Testis (tissue), 5 donors: ENCODE measurements at places on chromosomes 2 and 18. TPM values are rescaled to one million over a fixed set of nuclear protein-coding genes. Genes with fewer than 3 reads are reported as not detected.

Gene RND3
- total RNA-seq, result 8.0 TPM

DNA sequence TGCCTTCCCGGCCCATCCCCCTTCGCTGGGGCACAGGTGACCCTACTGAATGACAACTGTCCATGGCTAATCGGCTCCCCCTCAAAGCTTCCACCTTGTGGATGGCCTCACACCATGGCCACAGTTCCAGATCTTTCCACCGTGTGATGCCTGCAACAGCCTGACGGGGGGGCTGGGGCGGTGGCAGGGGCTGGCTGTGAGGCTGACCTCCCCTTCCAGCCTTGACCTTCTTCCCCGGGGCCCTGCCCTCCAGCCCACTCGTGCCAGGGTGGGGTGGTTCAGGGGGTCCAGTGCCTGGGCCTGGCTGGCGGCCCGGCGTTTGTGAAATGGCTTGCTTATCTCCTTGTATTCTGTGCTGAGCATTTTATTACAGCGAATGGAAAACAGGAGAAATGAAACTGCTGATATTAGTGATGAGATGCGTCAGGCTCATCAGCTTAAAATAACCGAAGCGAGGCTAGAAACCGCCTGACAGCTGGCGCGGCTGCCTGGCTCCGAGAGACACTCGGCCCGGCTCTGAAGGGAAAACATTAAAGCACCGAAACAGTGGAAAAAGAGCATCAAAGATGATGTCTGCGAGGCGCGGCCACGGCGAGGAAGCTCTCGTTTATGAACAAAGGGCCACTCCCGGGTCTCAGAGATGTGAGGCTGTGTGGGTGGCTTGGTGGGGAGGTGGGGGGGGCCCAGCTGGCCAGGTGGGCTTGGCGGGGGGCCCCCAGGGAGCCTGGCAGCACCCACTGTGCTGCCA, 916 bp upstream of the PDCD1 start:
- no peak overlapping the region for H3K4me3 ChIP-seq
- H3K27ac ChIP-seq, result peak overlapping the region; percentile 89
- H3K27me3 ChIP-seq, result no peaks in the 10 kb centered on the region

Gene IL1RL2
- total RNA-seq, result 0.24 TPM

Gene IL36G
- total RNA-seq, result 0.68 TPM

- DNase-seq, result no peak
- no peak overlapping the region for H3K27ac ChIP-seq
- no peaks in the 10 kb centered on the region for H3K4me1 ChIP-seq
These were observed 197.3 kb downstream of the SOX11 start for GRCh38 chr2:5889519-5889918.

- no peak overlapping the region for H3K27ac ChIP-seq
- no peaks in the 10 kb centered on the region for H3K27me3 ChIP-seq
- peak; percentile 64 for DNase-seq
- no peaks in the 10 kb centered on the region for H3K4me1 ChIP-seq
These were observed 563.1 kb upstream of the PIK3C3 start for GRCh38 chr18:41391616-41392595.

DNA sequence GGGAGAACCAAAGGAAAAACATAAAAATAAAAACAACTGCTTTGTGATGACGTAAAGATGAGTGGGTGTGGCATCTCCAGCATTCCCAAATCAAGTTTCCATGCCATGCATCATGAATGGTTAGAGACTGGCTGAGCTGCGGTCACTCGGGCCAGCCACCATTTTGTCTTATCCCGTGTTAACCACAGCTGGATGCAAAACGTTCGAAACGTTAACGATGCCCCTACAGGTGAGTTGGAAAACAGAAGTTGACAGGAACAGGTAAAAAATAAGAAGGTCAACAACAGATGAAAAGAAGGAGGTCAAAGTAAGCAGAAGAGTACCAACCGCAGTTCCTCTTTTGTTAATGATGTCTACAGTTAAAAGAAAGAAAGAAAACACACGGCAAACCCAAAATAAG, 411.1 kb downstream of the NRXN1 start:
- no peaks in the 10 kb centered on the region for H3K27me3 ChIP-seq
- H3K4me1 ChIP-seq, result no peaks in the 10 kb centered on the region
- no peaks in the 10 kb centered on the region for H3K36me3 ChIP-seq
- no peak overlapping the region for H3K4me3 ChIP-seq
- peak; percentile 15 for DNase-seq

GRCh38 chr2:235501673-235502031, 7.8 kb downstream of the AGAP1 start:
- H3K4me1 ChIP-seq, result peaks cover 4% of the 10 kb centered on the region
- DNase-seq, result no peak
- no peak overlapping the region for H3K27ac ChIP-seq

Gene GCG
- not detected for total RNA-seq

- H3K27ac ChIP-seq, result no peak overlapping the region
- H3K4me3 ChIP-seq, result no peak overlapping the region
- no peaks in the 10 kb centered on the region for H3K36me3 ChIP-seq
- no peaks in the 10 kb centered on the region for H3K27me3 ChIP-seq
- H3K4me1 ChIP-seq, result no peaks in the 10 kb centered on the region
These were observed 196.0 kb downstream of the ZEB2 start for GRCh38 chr2:144323946-144324345.

DNA sequence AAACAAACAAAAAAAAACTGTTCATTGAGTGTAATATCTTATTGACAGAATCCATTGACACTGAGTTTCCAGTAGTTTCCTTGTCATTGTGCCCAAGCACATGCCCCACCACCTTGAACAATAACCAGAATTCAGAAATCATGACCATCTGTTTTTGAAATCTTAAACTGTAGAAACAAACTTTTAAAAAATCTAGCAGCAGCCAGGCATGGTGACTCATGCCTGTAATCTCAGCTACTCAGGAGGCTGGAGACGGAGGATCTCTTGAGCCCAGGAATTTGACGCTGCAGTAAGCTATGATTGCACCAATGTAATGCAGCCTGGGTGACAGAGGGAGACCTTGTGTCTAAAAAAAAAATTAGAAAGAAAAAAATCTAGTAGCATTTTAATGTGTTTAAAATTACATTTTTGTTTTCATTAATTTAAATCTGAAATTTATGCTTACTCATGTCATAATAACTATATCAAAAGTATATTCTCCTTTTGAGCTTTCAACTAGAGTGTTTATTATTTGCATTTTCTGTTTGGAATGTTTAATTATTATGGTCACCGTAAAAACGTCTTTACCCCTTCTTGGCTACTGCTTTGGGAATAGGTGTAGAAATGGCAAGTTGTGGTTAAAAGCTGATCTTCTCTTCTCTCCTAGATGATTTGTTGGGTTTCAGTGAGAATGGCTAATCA, 25.2 kb upstream of the STON1 start:
- H3K4me1 ChIP-seq, result no peaks in the 10 kb centered on the region
- no peaks in the 10 kb centered on the region for H3K36me3 ChIP-seq
- H3K27ac ChIP-seq, result no peak overlapping the region
- no peaks in the 10 kb centered on the region for H3K27me3 ChIP-seq
- no peak overlapping the region for H3K4me3 ChIP-seq
- no peak for DNase-seq

Gene FAM237A
- total RNA-seq, result not detected

DNA sequence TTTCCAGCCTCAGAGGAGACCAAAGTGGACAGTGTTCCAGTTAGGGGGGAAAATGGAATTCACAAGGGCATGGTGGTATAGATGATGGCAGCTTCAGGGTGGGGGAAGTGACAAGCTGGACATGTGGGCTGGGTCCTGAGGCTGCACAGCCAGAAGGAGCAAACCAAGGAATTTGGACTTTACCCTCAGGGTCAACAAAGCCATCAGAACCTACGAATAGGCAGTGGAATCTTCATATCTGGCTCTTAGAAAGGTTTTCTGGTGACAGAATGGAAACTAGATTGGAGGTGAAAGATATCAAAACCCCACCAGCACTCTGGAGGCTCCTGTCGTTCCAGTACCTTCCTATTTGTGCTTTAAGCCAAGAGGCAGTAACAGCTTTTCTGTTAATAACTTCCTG, 127.1 kb downstream of the SETBP1 start:
- H3K4me1 ChIP-seq, result peaks cover 16% of the 10 kb centered on the region
- no peak for DNase-seq
- H3K36me3 ChIP-seq, result no peaks in the 10 kb centered on the region
- H3K27me3 ChIP-seq, result no peaks in the 10 kb centered on the region
- no peak overlapping the region for H3K4me3 ChIP-seq

- no peak overlapping the region for H3K27ac ChIP-seq
- H3K36me3 ChIP-seq, result no peaks in the 10 kb centered on the region
- no peak for DNase-seq
- H3K27me3 ChIP-seq, result no peaks in the 10 kb centered on the region
- H3K4me1 ChIP-seq, result no peaks in the 10 kb centered on the region
These were observed 169.3 kb downstream of the ANKRD30B start for GRCh38 chr18:14917311-14917710.

GRCh38 chr2:23399674-23400261, 14.8 kb downstream of the KLHL29 start:
- DNase-seq, result no peak
- H3K27ac ChIP-seq, result no peak overlapping the region
- no peaks in the 10 kb centered on the region for H3K36me3 ChIP-seq
- H3K4me3 ChIP-seq, result no peak overlapping the region

- H3K4me1 ChIP-seq, result peaks cover 22% of the 10 kb centered on the region
- H3K27me3 ChIP-seq, result no peaks in the 10 kb centered on the region
- no peaks in the 10 kb centered on the region for H3K36me3 ChIP-seq
- H3K27ac ChIP-seq, result no peak overlapping the region
- no peak overlapping the region for H3K4me3 ChIP-seq
These were observed 48.4 kb upstream of the STAM2 start for GRCh38 chr2:152223977-152224376.

DNA sequence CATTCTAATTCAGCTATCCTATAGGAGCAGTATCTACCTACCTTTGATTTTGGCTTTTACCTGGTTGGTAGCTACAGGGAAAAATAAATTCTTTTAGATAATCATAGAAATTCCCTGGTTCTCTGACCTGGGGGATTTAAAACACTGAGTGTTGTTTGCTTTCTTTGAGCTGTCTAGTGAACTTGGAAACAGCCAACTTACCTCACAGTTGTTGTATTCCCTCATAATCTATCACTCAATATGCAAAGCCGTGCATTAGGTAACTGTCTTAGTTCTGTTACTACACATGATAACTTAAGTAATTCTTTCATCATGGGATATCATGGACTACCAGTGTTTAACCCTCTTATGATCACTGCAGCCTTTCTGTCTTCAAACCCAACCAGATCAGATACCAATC, 127.8 kb downstream of the TTC27 start:
- H3K27ac ChIP-seq, result no peak overlapping the region
- H3K4me1 ChIP-seq, result peaks cover 7% of the 10 kb centered on the region
- DNase-seq, result no peak
- no peaks in the 10 kb centered on the region for H3K36me3 ChIP-seq
- H3K27me3 ChIP-seq, result no peaks in the 10 kb centered on the region
- no peak overlapping the region for H3K4me3 ChIP-seq

Gene PLCL1
- 2.1 TPM for total RNA-seq

DNA sequence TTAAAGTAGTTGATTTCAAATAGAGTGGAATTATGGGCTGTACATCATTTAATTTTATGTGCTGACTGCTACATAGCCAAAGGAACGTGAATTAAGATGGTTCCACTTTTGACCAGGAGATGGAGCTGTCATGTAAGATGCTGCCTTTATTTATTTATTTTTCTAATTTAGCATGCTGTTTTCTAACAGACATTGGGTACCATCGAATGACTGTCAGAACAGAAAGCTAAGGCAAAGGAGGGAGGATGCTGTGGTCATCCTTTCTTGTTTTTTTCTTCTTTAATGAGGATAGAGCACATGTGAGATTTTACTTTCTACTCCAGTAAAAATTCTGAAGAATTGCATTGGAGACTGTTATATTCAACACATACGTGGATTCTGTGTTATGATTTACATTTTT, at the start of gene SCN2A:
TSS of gene SCN2A (plus strand) at position 185 of the 400 bp plus-strand sequence. CDS start 56,410 bp downstream, outside the sequence.
- no peak within 1 kb of the TSS for H3K27ac ChIP-seq
- H3K27me3 ChIP-seq, result no peaks in the 10 kb centered on the region
- DNase-seq, result no peak
- no peak within 1 kb of the TSS for H3K4me3 ChIP-seq
- no peaks in the 10 kb centered on the region for H3K4me1 ChIP-seq

Gene MERTK
- total RNA-seq, result 74.2 TPM

- no peak for DNase-seq
- H3K4me1 ChIP-seq, result peaks cover 10% of the 10 kb centered on the region
- H3K36me3 ChIP-seq, result no peaks in the 10 kb centered on the region
These were observed 16.8 kb upstream of the BOK start for GRCh38 chr2:241541564-241542277.

DNA sequence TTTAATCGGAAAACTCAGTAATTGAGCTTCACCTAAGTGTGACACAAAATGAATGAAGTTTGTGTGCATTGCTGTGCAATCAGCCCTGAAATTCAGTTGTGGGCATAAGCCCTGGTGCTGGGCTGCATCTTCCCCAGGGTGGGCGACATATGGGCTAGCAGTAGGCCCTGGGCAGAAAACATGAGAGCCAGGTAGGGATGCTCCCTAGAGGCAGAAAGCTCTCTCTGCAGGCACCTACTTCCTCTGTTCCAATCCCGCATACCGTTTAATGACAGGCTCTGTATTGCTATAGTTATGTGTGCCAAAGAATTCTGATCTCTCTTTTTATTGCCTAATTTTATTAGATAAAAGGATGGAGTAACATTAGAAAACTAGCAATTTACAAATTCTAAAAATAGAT, 456.7 kb downstream of the NRXN1 start:
- no peaks in the 10 kb centered on the region for H3K36me3 ChIP-seq
- no peaks in the 10 kb centered on the region for H3K4me1 ChIP-seq
- no peak for DNase-seq
- no peak overlapping the region for H3K4me3 ChIP-seq

DNA sequence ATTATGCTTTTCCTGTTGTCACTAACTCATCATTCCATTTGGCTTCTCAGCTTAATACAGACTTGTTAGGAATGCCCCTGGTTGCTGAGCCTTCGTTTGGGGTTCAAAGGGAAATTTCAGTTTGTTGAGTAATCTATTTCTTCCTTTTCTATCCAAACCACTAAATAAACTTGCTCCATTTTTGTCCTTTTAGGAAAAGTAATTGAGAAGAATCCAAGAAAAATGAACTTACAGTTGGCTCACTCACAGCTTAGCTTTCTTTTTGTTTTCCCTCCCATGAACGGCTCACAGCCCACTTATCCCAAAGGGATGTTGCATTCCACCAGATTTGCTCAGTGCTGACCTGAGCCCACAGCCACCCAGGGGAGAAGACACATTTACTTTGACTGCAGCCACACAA, 73.9 kb downstream of the SOX11 start:
- no peak for DNase-seq
- no peaks in the 10 kb centered on the region for H3K27me3 ChIP-seq
- H3K36me3 ChIP-seq, result no peaks in the 10 kb centered on the region
- H3K27ac ChIP-seq, result no peak overlapping the region

GRCh38 chr2:47520825-47521665, 118.1 kb downstream of the MSH2 start:
- no peaks in the 10 kb centered on the region for H3K36me3 ChIP-seq
- no peaks in the 10 kb centered on the region for H3K27me3 ChIP-seq
- no peak overlapping the region for H3K27ac ChIP-seq
- DNase-seq, result peak; percentile 80

DNA sequence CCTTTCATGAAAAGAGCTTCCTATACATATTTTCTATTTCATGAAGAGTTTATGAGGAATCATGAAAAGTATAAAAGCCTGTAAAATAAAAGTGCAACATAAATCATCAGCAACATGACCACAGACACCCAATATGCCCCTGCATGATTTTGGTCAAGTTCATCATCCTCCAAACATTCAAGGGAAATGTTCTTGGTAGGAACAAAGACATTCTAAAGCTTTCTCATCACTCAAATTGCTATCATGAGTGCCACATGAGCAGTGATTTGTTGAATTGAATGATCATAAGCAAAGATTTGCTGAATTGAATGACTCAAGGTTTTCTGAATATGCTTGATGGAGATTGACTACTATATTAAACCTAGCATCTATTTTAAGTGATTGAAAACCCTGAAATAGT, 172.2 kb downstream of the MBD2 start:
- DNase-seq, result no peak
- no peak overlapping the region for H3K4me3 ChIP-seq

- H3K27ac ChIP-seq, result no peak overlapping the region
- H3K36me3 ChIP-seq, result no peaks in the 10 kb centered on the region
- no peak for DNase-seq
- H3K4me3 ChIP-seq, result no peak overlapping the region
These were observed 54.9 kb downstream of the VRK2 start for GRCh38 chr2:58101500-58101899.
